NCI-H1436 treated with DMSO at 0.1 percent for 48 hours (cell line): ENCODE measurements at places on chromosomes 13 and 19.

DNA sequence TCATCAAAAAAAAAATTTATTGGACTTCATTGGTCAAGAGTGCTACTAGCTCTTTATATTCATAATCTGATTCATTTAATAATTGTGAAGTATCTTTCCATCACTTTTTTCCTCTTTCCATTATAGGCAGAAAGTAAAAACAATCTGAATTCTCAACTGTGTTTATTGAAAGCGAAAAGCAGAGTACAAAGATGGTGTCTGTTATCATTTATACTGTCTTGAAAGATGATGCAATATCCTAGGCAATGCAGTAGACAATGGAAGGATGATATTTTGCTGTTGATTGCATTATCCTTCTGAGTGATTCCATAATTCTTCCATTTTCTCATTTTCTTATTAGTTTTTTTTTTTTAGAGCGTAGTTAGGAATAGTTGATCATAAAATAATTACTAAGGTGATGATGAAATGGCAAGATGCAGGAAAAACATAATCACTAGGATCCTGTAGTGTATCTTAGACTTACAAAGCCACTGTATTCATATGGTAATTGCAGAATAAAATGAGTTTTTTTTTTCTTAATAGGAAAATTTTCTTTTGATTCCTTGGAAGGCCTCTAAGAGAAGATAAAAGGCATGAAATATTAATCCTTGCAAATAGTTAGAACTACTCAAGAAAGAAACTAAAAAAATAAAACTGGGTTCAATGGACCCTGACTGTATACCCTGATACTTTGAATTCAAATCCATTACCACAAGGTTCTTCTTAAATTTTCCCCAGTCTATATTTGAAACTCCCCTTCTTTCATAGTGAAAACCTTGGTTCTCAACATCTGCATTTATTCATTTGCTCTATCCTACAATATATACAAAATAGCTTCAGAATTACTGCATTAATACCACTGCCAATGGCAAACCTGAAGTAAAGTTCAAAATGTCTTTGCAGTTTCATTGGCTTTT is 11.6 kb downstream of the URI1 start:
- no peak for DNase-seq

DNA sequence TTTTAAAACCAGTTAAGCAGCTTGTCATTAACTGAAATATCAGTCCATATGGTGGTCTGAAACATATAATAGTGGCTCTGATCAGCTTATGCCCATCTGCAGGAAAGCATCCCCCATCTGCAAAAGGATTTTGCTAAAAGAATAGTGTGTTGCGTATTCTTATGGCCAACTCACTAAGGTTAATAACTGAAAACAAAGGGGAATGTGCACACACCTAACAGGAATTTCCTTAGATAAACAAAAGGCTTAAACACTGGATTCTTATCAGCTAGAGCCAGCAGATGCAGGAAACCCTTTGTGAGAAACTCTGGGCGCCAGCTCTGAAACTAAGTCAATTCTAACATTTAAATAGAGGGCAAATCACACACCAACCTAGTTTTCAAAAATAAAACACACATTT is 22.1 kb downstream of the VPS36 start:
- no peak for DNase-seq

- no peak for DNase-seq
Observed at GRCh38 chr13:110581506-110582185, 20.1 kb upstream of the RAB20 start.

GRCh38 chr19:8146877-8147581 is 2.4 kb downstream of the FBN3 start:
- DNase-seq = no peak

DNA sequence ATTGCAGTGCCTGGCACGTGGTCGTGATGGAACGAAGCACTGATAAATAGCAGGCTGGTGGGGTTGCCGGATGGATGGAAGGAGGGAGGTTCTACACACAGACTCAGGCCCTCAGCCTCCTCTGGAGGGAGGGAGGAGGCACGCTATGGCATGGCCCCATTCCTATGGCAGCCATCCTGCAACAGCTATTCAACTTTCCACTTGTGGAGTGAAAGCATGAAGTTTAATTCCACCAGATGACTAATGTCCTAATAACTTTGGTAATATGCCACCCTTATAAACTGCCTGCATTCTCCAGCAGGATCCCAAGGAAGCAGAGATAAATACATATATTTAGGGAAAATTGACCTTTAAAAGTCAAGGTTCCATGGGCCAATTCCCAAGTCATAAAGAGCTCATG is 92.4 kb downstream of the KL start:
- no peak for DNase-seq

- no peak for DNase-seq
Observed at GRCh38 chr13:26861941-26862340, 101.4 kb upstream of the GPR12 start.

- DNase-seq = no peak
Observed at GRCh38 chr13:36006894-36007675, 124.1 kb downstream of the DCLK1 start.

DNA sequence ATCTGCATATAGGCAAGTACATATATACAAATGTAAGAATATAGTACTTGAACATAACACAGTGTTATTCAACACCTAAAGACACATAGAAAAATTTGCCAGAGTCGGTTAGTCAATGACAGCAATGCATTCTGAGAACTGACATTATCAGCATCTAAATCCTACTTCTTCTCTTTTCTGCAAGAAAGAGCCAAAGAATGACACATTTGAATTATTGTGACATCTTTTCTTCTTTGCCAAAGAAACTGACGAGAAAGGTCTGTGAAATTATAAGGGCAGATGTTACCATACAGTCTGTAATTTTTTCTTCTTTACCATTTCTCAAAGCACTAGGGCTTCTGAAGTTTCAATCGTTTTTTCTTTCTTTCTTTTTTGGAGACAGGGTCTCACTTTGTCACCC is 350.9 kb upstream of the NBEA start:
- DNase-seq = no peak

GRCh38 chr19:7869910-7870511 is 4.2 kb downstream of the PRR36 start:
- DNase-seq = no peak

DNA sequence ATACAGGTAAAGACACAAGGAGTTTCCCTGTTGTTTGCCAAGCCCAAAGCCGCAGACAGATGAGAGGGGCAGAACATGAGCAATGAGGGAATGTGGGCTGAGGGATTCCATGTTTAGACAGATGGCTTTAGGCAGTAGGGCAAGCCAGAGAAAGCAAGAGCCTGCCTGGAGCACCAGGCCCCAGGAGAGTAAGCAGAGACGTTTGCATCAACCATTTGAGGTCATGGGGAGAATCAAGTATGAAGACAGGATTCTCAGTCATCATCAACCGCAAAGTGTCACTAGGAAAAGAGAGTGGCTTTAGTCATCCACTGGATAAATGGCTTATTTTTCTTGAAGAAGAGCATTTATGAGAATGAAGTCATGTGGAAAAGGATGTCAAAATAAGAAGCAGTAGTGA is 184.7 kb downstream of the COG6 start:
- DNase-seq = no peak

DNA sequence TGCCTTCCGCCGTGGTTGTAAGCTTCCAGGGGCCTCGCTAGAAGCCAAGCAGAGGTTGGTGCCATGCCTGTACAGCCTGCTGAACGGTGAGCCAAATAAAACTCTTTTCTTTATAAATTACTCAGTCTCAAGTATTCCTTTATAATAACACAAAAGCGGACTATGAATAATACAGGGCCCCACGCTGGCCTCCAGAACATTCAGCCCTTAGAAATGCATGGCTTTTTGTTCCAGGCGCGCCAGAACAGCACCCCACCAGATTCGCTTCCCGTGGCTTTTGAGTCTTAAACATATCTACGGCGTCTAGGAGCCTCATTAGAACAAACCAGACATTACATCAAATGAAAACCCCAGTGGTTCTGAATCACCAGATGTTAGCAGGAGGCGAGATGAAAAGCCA is 75.1 kb downstream of the SLC15A1 start:
- no peak for DNase-seq

- DNase-seq = no peak
Observed at GRCh38 chr19:12946092-12946721, 545 bp downstream of the RAD23A start.

DNA sequence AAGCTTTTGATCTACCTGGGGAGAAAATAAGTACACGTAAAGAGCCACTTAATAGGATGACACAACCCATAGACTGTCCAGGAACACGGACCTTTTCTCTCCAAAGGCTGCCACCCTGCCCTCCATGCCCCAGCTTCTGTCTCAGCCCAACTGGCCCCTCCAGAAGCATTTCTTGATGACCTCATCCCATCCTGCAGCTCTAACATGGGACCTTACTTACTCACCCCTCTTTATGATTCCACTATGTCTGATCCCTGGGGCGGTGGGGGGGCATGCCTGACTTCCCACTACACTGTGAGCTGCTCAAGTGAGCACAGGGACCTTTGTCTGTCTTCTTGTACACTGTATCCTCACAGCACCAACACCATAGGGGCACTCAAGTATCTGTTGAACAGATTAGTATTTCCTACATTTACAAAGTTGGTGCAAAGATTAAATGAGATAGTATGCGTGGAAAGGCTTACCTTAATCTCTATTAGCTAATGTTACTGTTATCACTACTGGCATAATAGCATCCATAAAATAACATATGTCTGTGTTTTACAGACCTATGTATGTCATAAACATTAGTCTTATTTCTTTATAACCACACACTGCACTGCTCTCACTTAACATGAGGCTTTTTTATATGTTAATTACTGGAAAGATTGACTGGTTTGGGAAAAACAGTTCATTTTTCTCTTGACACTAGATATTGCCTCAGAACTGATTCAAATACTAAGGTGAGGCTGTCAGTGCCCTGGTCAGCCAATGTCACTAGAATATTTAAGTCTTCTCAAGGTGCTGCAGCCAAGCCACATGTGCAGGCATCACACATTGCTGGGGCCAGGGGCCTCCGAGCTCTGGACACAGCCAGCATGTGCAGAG is 100.9 kb downstream of the FOXO1 start:
- no peak for DNase-seq

- DNase-seq = no peak
Observed at GRCh38 chr13:28579322-28579721, 79.6 kb upstream of the POMP start.

DNA sequence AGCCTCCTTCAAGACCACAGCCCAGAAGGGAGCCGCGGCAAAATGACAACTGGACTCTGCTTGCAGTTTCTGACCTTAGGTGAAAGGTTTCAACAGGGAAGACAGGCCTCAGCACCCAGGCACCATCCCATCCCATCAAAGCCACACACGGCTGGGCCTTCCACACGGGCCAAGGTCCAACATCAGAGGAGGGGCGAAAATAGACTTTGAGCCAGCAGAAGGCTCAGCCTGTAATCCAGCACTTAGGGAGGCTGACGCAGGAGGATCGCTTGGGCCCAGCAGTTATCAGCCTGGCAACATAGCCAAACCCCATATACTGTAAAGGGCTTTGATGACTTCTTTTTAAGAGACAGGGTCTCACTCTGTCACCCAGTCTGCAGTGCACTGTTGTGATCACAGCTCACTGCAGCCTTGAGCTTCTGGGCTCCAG is 26.8 kb upstream of the TINCR start:
- no peak for DNase-seq

- no peak for DNase-seq
Observed at GRCh38 chr13:112888238-112889111, 80.5 kb upstream of the MCF2L start.

- no peak for DNase-seq
Observed at GRCh38 chr13:66635526-66635925, 594.6 kb downstream of the PCDH9 start.

DNA sequence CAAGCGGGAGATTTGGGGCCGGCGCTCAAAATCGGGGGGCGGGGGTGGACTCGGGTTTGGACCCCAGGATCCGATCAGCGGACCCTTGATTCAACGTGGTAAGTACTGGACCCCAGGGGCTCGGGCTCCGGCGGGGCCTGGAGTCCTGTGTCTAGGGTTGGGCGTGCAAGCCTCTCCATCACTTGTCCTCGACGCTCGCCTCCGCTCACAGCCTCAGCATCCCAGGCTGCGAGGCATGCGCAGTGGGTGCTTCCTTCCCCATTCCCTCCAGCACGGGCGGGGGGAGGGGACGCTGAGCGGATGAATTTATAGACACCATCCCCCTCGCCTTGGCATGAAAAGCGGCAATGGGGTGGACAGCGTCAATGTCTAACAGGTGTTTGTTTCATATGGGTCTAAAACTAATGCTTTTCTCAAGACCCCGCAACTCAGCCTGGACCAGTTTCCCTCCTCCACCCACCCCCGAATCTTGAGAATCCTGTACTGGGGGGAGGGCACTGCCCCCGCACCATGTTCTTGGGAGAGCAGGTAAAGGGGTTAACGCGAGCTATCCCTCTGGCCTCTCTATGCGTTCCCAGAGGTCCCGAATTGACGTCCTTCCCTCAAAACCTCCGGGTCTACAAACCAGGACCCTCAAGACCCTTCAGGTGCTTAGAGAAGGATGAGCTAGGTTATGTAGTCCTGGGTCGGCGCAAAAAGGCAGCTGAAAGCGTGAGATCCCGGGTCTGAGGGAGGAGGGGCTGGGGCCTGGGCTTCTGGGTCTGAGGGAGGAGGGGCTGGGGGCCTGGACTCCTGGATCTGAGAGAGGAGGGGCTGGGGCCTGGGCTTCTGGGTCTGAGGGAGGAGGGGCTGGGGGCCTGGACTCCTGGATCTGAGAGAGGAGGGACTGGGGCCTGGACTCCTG is 579 bp downstream of the CPT1C start:
- DNase-seq = no peak

- DNase-seq = no peak
Observed at GRCh38 chr13:58655086-58655485, 1023.5 kb downstream of the PCDH17 start.

DNA sequence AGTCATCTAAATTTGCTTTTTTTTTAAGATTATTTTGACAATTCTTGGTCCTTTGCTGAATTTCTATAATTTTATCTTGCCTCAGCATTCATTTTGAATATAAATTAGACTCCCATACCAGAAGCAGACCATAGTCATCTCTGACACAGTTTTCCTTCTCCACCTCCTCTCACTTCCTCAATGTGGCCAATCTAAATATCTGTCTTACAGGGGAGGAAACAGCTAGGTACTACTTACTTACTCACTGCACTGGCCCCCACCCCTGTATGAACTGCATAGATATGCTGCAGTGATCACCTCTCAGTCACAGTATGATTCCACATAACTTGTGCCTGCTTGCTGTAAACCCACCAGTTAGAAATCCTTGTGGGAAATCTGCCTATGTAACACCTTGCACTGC is 665.6 kb downstream of the FGF9 start:
- DNase-seq = no peak

DNA sequence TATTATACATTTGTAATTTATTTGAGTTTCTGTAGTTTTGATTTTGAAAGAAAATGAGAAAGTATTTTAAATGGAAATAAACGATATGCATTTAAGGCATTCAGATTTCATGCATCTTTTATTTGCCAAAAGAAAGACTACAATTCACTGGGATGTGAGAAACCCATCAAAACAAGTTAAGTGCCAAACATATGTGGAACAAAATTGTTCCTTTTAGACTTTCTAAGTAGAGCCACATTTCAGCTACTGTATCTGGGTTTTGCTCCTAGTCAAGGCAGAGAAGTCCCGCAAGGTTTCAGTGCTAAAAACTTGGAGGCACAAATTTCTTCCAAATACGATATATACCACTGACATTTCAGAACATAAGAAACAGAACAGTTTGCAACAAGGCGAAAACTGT is 1191.9 kb downstream of the SLITRK5 start:
- no peak for DNase-seq

GRCh38 chr19:18644196-18645034 is 7.6 kb downstream of the KLHL26 start:
- no peak for DNase-seq
